ENCODE measurements at places on chromosomes 4 and X.

GRCh38 chr4:109908731-109909130 lies 4.0 kb upstream of the EGF start:
- no peak for DNase-seq

DNA sequence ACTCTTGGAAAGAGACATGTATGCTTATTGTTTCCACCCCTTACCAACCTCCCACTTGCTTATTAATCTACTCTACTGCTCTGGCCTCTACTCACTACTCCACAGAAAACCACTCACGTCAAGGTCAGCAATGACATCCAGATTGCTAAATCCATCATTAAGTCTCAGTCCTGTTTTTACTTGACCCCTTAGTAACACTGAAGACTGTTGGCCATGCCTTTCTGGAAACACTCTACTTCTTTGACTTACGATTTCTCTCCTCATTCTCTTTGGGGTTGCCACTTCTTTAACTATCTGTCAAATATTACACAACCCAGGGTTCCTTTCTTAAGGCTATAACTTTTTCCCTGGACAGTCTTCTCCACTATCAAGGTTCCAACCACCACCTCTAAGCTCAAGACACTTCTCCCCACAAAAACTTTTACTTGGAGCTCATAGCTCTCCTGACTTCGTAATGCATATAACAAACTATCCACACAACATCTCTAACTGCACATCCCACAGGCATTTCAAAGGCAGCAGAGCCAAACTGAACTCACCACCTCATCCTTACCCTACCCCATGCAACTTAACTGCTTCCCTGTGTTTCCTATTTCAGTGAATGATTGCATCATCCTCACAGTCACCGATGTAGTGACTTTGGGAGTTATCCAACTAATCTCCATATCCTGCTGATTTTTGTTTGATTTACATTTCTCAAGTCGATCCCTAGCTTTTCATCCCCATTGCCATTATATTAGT lies 15.8 kb upstream of the MAGEA4 start:
- no peak for DNase-seq

GRCh38 chrX:1591863-1592469 lies 562 bp downstream of the AKAP17A start:
- DNase-seq = no peak

DNA sequence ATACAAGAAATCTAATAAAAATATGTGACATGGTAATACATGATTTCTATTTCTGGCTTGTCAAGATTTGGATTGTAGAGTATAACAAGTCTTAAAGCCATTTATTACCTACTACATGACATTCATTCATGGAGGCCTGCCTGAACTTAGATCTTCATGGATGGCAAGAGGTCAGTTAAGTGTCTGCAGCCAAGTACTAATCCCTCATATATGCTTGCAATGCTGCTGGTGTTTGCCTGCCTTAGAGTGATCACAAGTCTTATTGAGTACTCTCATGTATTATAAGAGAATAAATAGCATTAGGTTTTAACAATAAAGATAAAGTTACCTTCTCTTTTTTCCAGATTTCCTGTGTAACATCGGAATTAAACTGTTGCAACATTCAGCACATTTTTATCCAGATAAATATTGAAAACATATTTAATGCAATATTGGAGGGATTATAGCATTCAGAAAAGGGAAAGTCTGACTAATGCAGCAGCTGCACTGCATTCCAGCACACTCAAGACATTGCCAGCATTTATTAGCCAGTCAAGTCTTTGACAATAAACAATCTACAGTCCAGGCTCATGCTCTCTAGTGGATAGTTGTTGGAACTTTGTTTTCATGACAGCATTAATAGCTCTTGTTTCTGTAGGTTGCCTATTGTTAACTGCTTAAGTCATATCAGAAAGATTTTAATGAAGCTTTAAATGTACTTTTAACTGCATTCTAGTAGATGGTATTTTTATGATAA lies 737.1 kb downstream of the FAT4 start:
- no peak for DNase-seq

DNA sequence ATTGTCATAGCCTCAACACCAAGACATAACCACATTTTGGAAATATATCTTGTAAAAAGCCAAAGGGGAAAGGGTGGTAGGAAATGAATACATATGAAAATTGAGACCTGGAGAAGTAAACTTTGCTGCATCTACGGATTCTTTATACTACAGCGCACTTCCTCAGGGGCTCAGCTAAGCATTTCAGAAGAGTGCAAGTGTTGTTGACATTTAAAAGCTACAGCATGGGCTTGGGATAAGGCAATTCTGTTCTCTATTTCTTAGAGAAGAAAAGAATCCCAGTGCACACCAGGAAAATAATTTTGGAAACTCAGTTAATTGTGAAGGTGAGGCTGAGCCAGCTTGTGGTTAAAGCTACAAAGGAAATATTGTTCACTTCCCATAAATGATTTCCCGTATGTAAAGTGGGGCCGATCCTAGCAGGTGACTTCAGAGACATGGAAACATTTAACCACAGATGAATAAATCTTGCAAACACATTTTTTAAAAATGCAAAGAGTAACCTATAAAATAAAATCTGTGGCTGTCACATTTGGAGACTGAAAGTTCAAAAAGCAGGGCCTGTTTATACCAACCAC lies 12.6 kb upstream of the GBA3 start:
- DNase-seq = no peak

- peak; percentile 34 for DNase-seq
These were observed 9.7 kb upstream of the TMEM165 start for GRCh38 chr4:55386073-55386472.
